ENCODE measurements at places on chromosomes 7 and 10.

DNA sequence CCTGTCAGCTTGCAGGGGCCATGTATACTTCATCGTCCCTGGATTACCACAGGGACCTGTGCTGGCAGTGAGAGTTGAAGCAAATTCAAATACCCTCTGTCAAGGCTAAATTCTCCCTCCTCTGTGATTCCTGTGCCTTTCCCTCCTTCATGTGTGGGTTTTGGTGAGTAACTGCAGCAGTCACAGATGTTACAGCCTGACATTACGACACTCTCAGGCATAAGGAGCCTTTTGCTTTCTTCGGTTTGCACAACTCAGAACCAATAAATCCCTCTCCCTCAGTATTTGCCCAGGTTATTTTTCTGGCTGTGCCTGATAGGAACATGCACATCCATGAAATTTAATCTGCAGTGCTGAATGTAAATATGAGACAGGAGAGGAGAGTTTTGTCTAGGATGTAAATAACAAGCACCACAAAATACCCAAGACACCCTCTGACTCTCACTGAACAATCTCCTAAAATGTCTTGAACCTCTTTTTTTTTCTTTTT, 997.2 kb upstream of the GHITM start:
- DNase-seq, result no peak

GRCh38 chr10:129445436-129446182, 21.4 kb upstream of the MGMT start:
- no peak for DNase-seq

GRCh38 chr10:51699145-51699474, 285 bp downstream of the CSTF2T start:
- DNase-seq, result no peak

DNA sequence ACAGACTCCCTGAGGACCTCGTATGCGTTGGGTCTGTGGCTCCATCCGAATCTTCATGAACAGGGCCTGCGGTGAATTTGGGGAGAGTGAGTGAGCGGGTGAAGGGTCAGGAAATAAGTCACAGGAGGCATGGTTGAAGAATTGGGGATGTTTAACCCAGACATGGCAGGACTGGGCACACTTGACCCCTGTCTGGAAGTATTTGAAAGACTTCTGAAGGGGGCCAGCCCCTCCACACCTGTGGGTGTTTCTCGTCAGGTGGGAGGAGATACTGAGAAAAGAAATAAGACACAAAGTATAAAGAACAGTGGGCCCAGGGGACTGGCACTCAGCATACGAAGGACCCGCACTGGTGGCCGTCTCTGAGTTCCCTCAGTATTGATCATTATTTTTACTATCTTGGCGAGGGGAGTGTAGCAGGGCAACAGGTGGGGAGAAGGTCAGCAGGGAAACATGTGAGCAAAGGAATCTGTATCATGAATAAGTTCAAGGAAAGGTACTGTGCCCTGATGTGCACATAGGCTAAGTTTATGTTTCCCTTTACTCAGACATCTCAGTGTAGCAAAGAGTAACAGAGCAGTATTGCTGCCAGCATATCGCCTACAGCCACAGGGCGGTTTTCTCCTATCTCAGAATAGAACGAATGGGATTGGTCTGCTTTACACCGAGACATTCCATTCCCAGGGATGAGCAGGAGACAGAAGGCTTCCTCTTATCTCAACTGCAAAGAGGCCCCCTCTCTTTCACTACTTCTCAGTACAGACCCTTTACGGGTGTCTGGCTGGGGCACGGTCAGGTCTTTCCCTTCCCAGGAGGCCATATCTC, 38.2 kb upstream of the PFKFB3 start:
- no peak for DNase-seq

DNA sequence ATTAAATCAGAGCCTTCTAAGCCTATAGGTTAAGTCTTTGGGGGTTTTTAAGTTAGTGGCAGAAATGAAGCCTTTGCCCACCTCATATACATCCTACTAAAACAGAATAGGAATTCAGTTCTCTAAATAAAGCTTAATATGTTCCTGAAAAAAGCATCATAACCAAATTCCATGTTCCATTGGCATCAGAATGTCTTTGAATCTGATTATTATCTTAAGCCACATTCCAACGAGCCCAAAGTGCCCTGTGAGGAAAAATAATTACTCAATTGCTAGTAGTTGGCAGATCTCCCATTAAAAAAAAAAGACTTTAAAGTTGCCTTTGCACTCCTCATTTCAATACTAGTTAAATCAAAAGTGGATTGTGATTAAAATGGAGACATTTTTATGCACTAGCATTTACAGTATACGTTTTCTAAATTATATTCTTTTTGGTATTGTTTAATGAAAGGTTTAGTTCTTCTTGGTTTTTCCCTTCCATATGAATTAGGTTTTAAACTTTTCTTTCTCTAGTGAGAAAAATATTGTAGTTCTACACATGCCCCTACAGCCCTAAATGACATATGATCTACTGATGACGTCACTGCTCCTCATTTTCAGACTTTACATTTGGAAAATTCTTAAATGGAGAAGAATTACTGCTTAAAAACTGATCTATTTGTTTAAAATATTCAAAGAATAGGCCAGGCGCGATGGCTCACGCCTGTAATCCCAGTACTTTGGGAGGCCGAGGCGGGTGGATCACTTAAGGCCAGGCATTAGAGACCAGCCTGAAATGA, 54.3 kb upstream of the CABCOCO1 start:
- no peak for DNase-seq

DNA sequence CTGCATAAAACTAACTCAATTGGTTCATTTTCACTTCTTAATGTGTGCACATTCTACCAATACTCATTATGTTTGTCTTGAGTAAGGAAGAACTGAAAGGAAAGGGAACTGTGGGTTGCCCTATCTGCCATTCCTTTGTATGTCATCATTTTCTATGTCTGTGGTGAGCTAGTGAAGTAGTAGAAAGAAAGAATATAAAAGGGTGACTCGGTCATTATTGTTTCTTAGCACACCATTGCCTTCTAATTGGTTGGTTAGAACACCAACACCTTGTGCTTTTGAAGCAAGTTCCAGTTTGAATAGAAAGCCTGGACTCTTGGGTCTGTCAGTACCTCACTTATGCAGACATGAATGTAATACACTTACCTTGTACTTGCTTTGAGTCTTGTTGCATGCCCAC, 64.3 kb upstream of the MDFIC start:
- DNase-seq, result no peak

DNA sequence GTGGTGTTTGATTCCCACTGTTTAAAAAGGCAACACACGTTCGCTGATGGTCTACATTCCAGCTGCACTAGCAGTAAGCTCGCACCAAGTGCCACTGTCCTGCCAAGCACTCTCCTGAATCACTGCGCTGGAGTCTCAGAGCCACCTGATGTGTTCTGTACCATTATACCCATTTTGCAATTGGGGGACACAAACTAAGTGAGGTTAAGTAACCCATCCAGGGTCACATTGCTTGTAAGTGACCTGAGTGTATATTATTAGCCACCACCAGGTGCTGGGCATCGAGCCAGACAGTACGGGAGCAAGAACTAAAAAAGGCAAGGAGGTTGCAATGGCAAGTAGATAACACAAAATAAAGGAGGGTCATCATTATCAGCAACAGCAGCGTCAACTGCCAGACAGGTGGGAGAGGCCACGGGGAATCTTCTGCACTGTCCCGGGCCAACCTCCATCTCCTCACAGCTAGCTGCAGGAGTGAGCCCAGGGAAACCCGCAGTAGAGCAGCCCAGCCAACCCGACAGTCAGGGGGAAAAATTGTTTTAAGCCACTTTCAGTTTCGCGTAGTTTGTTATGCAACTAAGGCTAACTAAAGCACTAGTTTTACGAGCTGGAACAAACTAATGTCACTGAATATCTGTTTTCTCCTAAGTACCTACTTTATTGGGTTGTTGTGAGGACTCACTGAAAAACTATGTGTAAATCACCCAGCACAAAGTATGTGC, 712 bp upstream of the CPVL start:
- DNase-seq, result no peak

GRCh38 chr7:123629281-123629680, 26.4 kb upstream of the LMOD2 start:
- DNase-seq, result no peak

- DNase-seq, result no peak
Observed at GRCh38 chr7:79471283-79471682, 17.8 kb upstream of the MAGI2 start.

DNA sequence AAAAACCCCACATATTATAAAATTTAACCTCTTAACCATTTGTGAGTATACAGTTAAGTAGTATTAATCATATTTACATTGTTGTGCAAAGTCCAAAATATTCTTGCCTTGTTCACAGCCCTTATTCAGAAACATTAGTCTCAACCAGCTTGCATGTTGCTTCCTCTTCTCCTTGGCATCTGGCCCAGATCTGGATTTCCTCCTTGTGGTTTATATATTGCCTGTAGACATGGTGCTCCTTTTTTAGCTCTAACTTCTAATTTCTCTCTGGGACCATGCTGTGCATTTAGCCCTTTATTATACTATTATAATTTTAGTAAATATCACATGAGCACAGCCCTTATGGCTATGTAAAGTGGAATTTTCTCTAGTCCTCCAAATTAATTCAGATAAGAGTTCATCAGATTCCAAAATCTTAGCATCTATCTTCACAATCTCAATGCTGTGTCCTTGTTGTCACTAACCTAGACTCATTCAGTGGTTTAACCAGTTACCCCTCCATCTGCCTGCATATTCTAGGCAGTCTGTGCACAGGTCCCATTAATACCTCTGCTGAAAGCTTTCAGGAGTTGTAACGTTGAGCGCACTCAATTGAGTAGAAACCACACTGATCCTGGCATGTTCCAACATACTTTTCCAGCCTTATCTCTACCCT, 7.9 kb downstream of the CPED1 start:
- DNase-seq, result peak; percentile 17

GRCh38 chr7:136868496-136869000, at the start of gene CHRM2:
CHRM2 (plus strand) TSS chr7:136868652; CDS start chr7:137014866, 146,214 bp downstream.
- DNase-seq, result no peak

GRCh38 chr10:129035052-129035827, 431.8 kb upstream of the MGMT start:
- DNase-seq, result peak; percentile 37

- no peak for DNase-seq
Observed at GRCh38 chr10:63822496-63822895, 301.3 kb downstream of the REEP3 start.

- no peak for DNase-seq
Observed at GRCh38 chr7:20916311-20916710, 129.6 kb upstream of the SP8 start.

GRCh38 chr7:96992192-96993005, 13.0 kb upstream of the DLX6 start:
- DNase-seq, result no peak

DNA sequence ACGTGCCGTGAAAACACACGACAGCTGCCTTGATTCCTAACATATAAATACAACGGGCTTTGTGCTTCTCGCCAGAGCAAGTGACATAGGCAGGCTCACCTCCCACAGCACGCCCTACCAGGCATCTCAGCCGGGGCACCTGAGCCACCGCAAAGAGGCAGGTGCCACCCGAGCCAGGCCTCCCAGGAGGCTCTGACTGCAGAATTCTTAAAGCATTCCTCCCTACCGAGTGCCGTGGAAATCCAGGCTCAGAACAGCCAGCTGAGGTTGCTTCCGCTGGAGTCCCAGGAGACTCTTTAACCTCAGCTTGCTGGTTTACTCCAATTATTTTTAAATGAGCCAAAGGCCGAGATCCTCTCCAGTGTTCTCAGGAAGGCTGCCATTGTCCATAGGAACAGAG, 206.5 kb downstream of the USP6NL start:
- DNase-seq, result no peak
